ENCODE measurements at places on chromosomes 11 and 22. TPM values are rescaled to one million over a fixed set of nuclear protein-coding genes. Genes with fewer than 3 reads are reported as not detected.

The MMP12 gene
- total RNA-seq = not detected

The IL17RA gene
- total RNA-seq = 7.5 TPM

The SERHL2 gene
- total RNA-seq = 2.4 TPM

The ALX4 gene
- total RNA-seq = 0.03 TPM

The CYB5R2 gene
- total RNA-seq = 1.0 TPM

The CASP4 gene
- 13.7 TPM for total RNA-seq

The SLC5A12 gene
- total RNA-seq = not detected

GRCh38 chr11:1310318-1310687, 871 bp upstream of the TOLLIP start:
- no peak for DNase-seq

DNA sequence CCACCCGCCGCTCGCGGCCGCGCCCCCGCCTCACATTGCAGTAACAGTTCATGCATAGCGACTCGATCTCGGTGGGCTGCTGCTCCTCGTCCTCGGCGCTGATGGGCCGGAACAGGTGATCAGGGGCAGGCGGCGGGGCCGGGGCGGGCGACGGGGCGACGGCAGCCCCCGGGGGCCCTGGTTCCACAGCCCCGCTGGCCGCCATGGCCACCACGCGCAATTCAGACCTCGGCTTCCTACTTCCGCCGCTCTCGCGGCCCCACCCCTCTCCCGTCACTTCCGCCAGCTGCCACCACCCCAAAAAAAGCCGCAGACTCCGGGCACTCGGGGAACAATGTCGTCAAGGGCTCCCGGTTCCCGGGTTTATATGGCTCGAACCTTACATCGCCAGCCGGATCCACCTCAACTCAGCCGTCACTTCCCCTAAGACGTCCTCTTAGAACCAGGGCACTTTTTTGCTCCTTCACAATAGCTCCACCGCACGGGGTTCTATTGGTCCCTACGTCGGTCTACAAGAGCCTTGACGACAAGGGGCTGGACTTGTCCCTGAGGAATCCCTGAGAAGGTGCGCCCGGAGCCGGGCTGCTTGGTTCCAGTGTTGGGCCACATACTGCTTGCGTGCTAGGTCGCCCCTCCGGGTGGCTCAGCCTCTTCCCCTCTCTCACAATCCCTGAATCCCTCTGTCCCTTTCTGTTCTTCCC, at the start of gene ZPR1:
Gene ZPR1 (minus strand): TSS at position 238 of the 701 bp plus-strand sequence. CDS start 33 bp downstream, at position 205.
- DNase-seq = peak; percentile 92

DNA sequence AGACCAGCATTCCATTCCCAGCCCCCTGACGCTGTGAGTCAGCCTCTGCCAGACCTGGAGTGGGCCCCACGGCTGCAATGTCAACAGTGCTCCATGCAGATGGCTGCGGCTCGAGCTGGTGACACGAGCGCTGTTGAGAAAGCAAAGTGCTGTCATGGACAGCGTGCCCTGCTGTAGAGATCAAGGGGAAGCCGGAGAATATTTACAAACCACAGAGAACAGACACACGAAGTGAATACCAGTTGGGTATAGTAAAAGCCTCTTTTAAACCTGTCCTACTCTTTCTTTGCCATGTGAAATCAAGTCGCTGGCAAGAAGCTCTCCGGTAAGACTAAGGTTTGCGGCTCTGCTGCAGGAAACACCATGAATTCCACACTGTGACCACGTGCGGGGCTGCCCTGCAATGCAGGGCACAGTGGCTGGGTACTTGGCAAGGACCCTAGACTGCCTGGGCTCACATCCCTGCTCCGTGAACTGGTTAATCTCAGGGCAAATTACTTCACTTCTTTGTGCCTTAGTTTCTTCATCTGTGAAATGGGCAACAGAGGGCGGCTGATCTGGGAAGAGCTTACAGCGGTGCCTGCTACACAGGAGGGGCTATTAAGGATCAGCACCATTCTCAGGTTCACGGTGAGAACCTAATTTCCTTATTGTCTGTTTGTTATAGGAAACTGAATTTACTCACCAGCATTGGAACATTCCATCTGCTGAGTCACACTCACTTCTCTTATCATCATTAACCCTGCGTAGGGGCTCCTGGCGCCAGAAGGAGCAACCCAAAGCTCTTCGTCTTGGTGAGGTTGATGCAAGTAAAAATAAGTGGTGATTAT, 27.8 kb upstream of the ELFN2 start:
- DNase-seq = no peak

GRCh38 chr11:14908214-14908880, 16.3 kb upstream of the CYP2R1 start:
- no peak for DNase-seq

DNA sequence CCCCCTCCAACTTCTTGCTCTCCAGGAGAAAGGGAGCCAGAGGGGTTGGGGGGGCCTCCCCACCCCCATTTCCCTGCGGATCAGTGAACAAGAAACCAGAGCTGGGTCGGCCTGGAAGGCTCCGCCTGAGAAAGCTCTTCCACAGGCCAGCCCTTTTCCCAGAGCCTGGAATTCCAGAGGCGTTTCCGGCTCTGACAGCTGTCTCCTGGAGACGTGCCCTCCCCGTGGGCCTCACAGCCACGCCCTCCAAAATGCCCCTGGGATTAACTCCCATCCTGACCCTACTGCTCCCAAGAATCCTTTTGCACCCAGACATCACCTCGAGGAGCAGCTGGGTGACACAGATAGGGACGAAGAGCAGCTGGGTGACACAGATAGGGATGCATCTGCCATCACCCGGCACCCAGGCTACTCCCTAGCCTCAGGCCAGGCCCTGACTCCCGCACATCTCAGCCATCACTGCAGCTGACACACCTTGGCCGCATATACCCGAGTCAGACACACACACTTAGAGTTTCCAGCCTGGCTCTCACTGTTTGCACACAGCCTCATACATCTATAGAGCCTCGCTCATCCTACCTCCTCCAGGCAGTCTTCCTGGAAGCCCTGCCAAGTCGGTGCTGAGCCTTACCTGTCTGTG, 7.6 kb upstream of the CDC42EP1 start:
- DNase-seq = peak; percentile 72

GRCh38 chr11:79110796-79111195, 330.0 kb downstream of the TENM4 start:
- DNase-seq = no peak

DNA sequence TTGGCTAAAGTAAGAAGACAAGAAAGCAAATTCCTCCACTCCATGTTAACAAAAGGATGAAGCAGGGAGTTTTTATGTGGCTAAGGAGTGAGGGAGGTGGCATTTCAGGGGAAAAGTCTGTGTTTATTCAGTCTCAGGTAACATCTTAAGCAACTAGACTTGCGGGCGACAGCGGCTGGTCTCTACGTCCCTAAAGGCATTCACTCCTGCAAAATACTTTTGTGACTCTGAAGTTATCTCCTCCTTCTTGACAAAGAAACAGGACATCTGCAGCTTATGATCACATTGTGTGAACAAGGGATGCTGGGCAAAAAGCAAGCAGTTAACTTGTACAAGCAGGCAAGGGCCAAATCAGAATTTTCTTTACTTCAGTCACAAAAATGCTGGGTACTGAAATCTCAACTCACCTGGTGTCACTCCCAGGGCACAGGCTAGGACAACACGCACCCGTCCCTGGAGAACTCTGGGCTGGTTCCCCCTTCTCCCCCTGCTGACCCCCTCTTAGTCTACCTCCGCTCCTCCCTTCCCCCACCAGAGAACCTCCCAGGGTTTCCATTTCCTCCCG, 38.3 kb downstream of the IGLL5 start:
- DNase-seq = no peak

DNA sequence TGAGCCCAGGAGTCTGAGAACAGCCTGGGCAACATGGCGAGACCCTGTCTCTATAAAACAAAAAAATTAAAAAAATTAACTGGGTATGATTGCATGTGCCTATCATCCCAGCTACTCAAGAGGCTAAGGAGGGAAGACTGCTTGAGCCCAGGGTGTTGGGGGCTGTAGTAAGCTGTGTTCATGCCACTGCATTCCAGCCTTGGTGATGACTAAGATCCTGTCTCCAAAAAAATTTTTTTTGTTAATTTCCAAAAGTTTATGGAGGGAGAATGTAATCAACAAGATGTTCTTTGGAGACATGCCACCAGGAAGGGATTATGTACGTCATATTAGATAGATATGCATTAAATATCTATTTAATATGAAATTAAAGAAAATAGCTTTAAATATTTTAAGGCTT, 267.5 kb downstream of the SBF2 start:
- no peak for DNase-seq

- no peak for DNase-seq
Observed at GRCh38 chr11:87097582-87097981, 59.8 kb downstream of the TMEM135 start.

- no peak for DNase-seq
Observed at GRCh38 chr11:15434529-15434928, 319.8 kb downstream of the INSC start.

DNA sequence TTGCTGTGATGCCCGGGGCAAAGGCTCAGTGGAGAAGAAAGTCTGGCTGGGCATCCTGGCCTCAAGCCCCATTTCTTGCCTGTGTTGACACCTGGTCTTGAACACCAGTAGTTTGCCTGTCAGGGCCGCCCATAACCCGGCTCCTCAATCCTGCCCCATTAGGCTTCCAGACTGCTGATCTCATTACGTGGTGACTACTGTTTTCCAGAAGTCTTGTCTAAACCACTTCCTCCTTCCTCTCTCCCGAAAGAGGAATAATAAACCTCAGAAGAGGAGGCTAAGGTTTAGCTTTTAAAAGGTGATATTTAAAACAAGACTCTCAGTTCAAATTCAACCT, 97.7 kb downstream of the CD44 start:
- DNase-seq = no peak

DNA sequence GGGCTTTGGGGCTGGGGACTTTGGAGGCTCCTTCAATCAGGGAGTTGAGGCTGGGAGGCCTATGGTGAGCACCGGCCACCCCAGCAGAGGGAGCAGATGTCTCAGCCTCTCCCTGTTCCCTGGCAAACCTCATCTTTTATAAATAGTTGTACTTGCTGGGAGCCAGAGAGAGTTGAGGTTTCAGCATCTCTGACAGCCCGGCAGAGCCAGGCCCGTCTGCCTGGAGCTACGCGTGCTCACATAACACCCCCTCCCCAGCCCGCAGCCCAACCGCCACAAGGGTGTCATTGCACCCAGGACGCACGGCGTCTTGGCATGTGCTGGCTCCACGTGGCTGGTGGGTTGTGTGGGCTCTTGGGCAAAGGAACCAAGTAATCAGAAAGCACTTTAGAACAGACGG, 127.1 kb downstream of the CHST1 start:
- peak; percentile 59 for DNase-seq

- no peak for DNase-seq
Observed at GRCh38 chr11:79375818-79376550, 64.8 kb downstream of the TENM4 start.

GRCh38 chr22:48740086-48740730, 1087.5 kb downstream of the BRD1 start:
- DNase-seq = no peak

DNA sequence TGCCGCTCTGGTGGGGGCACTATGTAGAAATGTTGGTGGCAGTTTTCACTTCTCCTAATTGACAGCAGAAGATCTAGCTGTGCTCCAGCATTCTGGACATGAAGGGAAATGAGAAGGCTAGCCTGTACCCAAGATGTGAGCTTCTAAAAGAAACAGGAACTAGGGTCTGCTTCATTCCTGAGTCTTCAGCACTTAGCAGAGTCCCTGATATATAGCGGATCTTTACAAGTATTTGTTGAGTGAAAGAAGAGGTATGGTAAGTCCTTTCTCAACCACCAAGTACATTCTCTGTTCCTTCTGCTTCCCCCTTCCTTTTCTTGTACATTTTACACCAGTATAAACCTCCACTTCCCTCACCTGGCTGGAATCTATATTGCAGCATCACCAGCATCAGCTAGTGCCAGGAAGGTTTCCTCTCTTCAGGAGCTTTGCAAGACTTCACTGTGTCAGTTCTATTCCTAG, 408.3 kb upstream of the CADM1 start:
- DNase-seq = no peak

DNA sequence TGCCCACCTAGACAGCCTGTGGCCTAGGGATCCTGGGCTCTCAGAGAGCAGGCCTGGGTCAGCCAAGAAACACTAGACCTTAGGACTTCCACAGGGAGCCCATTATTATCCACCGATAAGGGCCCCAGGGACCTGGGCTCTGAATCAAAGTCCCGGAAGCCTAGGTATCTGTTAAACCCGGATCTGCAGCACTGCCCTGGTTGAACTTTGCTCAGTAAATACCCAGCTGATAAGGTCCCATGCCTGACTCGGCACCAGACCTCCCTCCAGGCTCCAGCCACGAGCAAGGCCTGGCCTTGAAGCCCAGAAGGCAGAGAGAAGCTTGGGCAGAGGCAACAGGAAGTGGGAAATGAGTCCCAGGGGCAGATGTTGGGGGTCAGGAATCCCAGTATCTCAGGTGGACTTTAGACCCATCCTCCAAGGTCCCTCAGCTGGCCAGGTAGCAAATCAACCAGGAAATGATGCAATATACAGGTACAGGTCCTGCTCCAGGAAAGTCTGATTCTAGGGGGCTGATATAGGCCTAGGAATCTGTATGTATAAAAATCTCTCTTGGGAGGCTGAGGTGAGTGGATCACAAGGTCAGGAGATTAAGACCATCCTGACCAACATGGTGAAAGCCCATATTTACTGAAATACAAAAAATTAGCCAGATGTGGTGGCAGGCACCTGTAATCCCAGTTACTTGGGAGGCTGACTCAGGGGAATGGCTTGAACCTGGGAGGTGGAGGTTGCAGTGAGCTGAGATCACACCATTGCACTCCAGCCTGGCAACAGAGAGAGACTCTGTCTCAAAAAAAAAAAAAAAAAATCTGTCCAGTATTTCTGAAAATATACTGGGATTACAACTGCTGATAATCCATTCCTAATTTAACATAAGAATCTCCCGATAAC, 18.7 kb downstream of the POU2AF1 start:
- no peak for DNase-seq

DNA sequence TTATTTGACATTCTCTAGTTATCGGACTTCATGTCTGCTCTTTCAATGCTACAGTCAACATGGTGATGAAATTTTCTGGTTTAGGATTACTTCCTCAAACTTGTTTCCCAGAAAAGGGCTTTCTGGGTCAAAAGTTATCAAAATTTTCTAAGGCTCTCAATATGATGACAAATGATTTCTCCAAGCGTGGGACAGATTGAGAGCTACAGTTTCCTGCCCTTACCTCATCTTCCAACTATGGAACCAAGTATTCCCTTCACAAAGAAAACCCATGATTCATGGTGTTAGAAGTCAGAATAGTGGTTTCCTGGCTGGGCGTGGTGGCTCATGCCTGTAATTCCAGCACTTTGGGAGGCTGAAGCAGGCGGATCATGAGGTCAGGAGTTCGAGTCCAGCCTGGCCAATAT, 17.8 kb downstream of the MYO18B start:
- no peak for DNase-seq
